Endothelial cell (in vitro differentiated cells): ENCODE measurements at places on chromosomes 6 and 20. TPM values are rescaled to one million over a fixed set of nuclear protein-coding genes. Genes with fewer than 3 reads are reported as not detected.
A peak's percentile ranks its signal among the peaks of the same experiment; 100 is the strongest.

- no peak for DNase-seq
These were observed 110.6 kb downstream of the PLEKHG1 start for GRCh38 chr6:150710236-150710635.

DNA sequence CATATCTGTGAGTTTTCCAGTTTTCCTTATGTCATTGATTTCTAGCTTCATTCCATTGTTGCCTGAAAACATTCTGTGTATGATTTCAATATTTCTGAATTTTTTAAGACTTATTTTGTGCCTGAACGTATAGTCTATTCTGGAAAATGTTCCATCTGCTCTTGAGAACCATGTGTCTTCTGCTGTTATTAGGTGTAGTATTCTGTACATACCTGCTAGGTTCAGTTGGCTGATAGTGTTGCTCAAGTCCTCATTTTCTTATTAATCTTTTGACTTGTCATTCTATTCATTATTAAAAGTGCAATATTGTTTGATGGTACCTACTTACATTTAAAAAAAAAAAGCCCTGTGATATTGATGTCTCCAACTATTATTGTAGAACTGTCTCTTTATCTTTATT is 869.8 kb upstream of the MAN1A1 start:
- no peak for DNase-seq

GRCh38 chr6:126077810-126078776 is 91.8 kb downstream of the TRMT11 start:
- no peak for DNase-seq

- DNase-seq, result no peak
These were observed 109.1 kb downstream of the BACH2 start for GRCh38 chr6:90187437-90188121.

- DNase-seq, result peak; percentile 42
These were observed 481 bp downstream of the SERPINB6 start for GRCh38 chr6:2970753-2971419.

DNA sequence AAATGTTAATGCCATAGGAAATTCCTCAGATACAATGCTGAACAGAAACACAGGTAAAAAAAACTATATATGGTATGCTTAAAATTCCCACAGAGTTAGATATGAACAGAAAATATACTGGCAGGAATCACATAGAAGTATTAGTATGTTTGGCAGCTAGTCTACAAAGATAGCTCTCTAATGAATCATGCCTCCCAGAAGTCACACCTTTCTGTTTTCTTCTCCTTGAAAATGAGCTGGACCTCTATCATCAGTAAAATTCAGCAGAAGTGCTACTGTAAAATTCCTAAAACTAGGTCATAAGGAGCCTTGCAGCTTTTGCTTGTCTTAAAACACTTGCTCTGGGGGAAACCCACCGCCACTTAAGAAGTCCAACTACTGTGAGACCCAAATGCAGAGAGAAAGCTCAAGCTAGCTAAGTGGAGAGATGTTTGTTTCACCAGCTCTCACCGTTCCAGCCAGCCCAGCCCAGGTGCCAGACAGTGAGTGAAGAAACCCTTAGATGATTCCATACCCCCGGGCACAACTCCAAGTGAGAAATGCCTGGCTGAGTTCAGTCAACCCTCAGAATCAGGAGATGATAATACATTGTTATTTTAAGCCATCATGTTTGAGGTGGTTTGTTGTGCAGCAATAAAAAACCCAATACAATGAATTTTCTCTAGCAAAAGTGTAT is 43.0 kb downstream of the TSPYL4 start:
- no peak for DNase-seq

DNA sequence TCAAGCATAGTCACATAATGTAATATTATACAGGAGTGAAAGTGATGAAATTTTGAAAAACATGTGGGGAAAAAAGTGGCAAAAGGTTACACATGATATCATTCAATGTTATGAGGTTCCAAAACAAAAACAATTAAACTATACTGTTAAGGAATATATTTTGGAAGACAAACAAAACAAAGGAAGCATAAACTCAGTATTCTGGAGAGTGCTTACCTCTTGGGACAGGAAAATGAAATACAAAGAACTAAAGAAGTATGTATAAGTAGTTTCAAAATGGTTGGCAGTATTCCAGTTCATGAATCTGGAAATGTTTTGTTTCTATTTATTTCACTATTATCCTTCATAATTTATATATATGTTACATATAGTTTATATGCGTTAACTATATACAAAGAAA is 213.5 kb downstream of the MOXD1 start:
- DNase-seq, result no peak

DNA sequence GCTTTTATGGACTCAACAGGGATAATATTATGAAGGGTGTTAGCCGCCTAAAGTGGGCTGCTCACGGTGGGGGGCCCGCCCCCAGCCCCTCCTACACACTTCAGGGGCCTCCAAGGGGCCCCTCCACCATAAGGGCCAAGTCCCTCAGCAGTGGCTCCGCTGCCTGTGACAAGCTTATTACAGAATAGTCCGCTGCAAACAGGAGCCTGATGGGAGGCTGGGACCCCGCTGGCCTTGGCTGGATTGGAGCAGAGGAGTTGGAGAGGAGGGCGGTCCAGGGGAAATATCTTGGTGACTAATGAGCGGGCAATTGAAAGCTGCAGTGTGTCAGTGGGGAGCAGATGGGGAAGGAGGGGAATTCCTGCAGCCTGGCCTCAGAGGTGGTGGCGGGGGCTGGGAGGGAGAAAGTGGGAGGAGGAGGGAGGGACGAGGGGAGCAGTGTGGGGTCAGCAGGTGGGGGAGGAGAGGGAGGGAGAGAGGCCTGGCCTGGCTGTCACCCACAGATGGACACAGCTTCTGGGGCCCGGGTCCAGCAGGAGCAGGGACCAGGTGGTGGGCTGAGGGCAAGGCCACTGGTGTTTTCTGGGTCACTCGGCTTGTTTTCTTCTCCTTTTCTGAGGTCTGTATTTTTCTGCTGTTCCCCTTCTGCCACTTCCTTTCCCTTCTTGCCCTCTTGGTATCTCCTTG is 57.6 kb upstream of the FOXP4 start:
- DNase-seq, result no peak

DNA sequence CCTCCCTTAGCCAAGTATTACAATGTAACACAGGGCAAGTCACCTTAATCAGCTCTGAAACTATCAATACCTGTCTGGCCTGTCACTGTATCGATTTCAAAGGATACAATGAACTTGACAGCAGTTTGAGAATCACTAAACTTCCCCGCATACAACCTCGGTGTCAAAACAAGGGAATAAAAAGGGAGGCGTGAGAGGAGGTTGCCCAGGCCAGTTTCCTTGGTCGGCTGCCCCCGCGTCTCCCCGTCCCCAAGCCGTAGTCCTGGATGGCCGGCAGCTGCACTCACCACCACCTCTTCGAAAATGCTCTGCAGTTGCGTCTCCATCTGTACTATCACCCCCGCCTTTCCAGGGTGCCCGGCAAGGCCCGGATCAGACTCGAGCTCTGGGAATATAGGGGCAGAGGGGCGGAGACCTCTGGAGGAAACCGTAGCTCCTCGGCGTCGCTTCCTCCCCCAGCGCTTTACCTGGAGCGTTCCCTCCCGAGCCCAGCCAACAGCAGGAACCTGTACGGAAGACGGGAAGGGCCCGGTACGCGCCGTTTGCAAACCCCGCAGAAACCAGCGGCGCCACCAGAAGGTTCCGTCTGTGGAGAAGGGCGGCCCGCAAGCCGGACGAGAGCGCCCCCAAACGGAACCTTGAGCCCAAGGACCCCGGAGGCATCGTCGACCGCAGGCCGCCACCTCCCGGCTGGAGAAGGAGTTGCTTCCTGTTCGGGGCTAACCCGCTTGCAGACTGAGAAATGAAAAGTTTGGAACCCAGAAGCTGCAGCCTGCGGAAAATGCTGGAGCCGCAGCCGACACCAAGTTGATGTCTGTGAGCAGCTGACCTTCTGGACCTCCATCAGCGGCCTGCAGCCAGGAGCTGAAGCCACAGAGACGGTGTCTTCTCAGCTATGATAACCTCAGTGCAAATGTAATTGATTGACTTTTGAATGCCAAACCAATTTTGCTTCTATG is at the start of gene MED23:
TSS of gene MED23 (minus strand) at position 519 of the 959 bp plus-strand sequence. CDS start at position 326, 193 bp downstream.
- peak; percentile 99 for DNase-seq

DNA sequence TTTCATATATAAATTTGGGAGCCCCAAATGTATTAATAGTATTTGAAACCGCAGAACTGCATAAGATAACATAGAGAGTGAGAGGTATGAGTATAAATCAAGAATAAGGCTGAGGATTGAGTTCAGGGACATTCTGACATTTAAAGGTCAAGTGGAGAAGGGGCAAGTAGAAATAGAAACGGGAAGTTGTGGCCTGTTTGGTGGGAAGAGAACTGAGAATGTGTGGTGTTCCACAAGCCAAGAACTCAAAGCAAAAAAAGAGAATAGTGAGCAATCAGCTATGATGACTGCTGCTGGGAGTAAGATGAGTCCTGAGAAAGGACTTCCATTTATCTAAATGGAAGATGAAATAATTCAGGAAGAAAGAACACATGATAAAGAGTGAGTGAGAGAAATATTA is 418.4 kb downstream of the CD109 start:
- no peak for DNase-seq

- no peak for DNase-seq
These were observed 84.5 kb upstream of the RALGAPA2 start for GRCh38 chr20:20796766-20797440.

DNA sequence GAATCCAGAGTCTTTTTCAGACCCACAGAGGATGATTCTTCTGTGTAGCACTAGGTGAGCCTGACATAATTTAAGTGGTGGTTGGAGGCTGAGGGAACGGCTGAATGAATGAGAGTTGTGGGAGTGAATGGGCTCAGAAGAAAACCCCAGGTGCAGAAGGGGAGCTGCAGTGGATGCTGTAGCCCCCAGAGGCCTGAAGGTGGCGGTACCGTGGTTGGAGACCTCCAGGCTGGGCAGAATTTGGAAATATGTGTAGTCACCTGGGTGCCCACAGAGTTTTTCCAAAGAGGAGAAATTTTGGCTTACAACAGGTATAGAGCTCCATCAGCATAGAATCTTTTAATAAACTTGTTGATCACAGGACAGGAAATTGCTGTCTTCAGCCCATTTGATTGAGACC is 6.5 kb upstream of the RAET1G start:
- DNase-seq, result peak; percentile 65

The NRSN1 gene
- not detected for total RNA-seq

The ESR1 gene
- total RNA-seq, result 0.05 TPM

The PRRT1 gene
- total RNA-seq, result 2.1 TPM
